NCI-H187 treated with DMSO at 0.1 percent for 48 hours (cell line): ENCODE measurements at places on chromosomes 6 and 20.

DNA sequence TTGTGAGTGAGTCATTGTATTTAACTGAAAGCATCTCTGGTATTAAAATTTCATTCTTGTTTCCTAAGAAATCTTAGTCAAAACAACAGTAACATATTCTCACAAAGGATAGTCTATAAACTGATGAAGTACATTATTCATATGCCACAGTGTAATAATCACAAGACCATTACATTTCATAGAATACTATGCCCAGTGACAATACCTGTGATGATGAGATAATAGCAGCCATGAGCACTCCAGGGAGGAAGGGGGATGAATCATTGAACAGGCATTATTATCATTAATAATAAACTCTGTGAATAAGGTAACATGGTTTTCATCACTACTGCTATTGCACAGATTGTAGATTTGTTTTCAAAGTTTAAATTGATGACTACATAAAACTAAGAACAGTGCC lies 667.9 kb downstream of the EPM2A start:
- DNase-seq: no peak

DNA sequence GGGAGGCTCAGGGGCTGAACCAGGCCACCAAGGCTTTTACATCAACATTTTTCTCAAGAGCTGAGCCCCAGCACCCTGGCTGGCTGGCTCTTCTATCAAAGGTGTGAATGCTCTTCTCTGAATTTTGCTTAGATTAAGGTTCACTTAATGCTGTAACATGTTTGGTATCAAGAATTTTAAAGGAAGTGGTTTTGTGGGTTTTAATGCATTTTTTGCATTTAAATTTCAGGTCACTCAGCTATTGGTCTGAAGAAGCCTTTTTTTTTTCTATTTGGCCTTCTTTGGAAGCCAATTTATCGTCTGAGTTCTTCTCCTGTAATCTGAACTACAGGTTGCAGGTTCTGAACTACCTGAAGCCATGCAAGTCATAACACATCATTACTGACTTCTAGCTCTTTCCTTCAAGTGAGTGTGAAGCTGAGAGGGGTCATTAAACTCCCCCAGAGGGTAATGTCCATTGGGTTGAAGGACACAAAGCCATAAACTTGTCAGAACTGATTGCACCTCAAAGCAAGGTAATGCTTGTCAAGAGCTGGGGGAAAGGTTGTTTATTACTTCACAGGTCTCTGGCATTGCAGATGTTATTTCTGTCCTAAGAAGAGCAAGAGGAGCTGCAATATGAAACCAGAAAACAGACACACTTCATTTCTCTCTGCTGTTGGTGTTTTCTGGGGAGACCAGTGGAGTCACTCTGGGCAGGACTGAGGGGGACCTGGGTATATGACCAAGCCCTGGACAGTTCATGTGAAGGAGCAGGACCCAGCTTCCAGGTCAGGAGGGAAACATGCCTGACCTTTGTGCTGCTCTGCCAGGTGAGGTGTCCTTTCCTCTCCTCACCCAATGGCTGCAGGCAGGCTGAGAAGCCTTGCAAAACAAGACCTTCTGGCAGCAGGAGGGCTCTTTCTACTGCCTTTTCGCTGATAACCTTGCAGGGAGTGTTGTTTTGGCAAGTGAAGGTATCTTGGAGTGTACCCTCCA lies 26.1 kb upstream of the NEDD9 start:
- no peak for DNase-seq

DNA sequence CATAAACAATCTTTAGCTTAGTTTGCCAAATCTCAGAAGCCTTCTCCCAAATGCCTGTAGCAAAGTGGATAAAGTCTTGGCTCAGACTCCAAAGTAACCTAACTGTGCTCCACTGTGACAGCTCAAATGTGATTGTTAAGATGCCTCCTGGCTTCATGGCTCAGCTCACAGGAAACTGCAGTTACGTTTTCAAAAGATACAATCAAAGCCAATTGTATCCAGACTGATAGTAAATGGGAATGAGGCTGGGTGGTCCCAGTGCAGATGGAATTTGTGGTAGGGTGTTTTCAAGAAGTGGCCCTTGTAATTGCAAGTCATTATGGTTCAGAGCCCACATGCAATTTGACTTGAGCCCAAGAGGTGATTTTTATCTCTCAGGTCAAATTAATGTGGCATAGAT lies 151.2 kb upstream of the TAB2 start:
- no peak for DNase-seq

GRCh38 chr6:100751590-100751989 lies 129.5 kb downstream of the ASCC3 start:
- no peak for DNase-seq

- DNase-seq: no peak
Observed at GRCh38 chr6:158662607-158662953, 12.7 kb downstream of the SYTL3 start.

DNA sequence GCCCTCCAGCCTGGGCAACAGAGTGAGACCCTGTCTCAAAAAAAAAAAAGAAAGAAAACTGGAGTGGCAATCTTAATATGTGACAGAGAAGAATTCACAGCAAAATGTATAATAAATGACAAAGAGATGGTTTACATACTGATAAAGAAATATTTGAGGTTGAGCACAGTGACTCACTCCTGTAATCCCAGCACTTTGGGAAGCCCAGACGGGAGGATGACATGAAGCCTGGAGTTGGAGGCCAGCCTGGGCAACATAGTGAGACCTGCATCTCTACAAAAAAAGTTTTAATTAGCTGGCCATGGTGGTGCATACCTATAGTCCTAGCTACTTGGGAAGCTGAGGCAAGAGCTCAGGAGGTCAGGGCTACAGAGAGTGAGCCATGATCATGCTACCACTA lies 12.4 kb upstream of the DEFB118 start:
- DNase-seq: no peak

- no peak for DNase-seq
Observed at GRCh38 chr6:91142154-91142553, 555.3 kb upstream of the MAP3K7 start.

GRCh38 chr20:24102749-24103333 lies 114.3 kb upstream of the GGTLC1 start:
- DNase-seq: no peak

- no peak for DNase-seq
Observed at GRCh38 chr20:32490942-32491763, 94.0 kb downstream of the NOL4L start.

DNA sequence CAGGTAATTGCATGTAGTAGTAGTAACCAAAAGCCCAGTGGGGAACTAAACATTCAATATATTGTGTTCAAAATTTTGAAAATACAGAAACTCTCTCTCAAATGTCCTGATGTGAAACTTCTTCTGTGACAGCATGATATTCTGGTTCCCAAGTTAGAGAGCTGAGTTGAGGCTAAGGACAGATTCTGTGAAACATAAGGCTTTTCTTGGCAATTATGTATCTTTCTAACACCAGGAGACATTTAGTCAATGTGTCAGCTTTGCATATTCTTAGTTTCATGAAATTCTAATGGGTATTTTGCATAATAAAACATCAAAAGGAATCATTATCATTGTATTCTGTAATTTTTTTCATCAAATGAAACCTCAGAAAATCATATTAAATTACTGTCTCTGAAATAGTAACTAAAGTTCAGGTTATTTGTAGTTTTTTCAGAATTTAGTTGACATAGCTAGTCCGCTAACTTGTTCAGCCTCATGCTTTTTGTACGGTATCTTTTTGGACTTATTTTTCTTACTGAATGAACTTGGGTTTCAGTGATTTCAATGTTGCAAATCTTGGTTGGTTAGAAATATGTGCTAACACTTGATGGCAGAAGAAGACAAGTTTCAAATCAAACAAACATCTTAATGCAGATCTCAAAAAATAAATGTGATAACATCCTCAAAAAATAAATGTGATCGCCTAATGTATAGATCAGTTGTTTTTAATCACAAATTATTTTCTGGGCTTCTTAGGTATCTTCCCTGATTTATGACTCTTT lies 70.4 kb downstream of the AKAP7 start:
- no peak for DNase-seq

DNA sequence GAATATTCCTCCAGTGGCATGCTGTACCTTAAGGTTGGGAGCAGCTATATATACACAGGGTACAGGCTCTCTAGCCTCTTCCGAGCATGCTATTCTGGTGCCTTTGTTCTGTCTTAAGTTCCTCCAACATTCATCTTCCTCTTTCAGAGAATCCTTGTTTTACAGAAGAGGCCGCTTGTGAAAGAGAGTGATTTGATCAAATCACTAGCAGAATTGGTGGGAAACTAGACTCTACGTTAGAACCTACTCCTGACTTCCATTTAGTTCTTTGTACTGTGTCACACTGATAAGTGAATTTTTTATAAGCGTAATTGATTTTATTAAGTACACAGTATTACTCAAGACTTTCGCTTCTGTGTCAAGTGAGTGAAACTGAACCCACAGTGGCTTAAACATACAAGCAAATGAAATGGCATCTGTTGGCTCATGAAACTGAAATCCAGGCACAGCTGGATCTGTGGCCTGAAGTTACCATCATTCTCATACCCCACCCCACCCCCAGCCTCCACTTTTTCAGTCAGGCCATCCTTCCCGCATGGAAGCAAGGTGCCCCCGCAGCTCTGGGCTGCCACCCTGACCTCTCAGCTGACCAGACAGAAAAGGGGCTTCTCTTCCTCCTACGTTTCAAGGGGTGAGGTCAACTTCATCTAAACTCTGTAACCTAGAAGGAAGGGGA lies 102.3 kb downstream of the RPP40 start:
- DNase-seq: no peak

DNA sequence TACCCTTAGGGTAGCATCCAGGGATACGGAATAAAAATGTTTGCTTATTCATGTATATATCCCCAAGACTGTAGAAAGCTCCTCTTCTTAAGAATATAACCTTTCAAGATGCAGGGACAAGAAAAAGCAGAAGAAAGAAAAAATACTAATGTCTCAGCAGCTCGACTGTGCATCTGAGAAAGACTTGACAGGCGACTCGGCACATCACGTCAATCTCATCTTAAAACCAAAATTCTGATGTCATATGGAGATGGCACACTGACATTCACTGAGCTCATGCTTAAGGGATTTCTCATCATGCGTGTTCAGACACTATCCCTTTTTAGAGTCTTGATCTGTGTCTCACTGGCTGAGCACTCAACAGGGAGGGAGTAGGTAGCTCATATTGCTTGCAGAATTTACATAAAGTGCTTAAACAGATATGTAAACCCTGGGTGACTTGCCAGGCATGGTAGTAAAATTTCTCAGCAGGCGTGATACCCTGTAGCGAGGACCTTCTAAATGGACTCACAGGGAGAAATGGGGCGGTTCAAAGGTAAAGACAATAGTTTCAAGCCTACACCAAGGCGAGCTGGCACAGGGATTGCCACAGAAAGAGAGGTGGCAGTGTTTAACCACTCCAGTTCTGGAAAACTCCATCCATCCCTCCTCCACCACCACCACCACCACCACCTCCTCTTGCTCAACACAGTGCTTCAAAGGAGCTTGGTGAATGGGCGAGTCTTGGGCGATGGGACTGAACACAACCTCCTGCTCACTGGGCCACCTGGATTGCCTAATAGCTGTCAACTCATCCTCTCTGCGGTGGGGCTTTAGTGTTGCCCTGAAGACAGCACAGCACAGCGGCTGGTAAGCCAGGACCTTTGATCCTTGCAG lies 330.5 kb downstream of the TFAP2A start:
- DNase-seq: no peak

- DNase-seq: no peak
Observed at GRCh38 chr6:115634887-115635286, 425.8 kb downstream of the FRK start.

- DNase-seq: no peak
Observed at GRCh38 chr6:62042429-62042828, 243.6 kb downstream of the KHDRBS2 start.

DNA sequence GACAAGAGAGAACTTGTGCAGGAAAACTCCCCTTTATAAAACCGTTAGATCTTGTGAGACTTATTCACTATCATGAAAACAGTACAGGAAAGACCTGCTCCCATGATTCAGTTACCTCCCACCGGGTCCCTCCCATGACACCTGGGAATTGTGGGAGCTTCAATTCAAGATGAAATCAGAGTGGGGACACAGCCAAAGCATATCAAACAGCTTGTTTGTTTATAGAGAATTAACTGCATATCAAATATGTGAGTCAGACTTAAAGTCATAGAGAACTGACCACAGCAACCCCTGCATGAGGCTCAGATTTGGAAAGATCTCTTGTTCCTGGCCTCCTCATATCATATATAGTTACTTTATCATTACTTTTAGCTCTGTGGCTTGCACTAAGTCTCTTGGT lies 29.1 kb upstream of the HDAC2 start:
- no peak for DNase-seq

- DNase-seq: no peak
Observed at GRCh38 chr6:139003751-139004150, 15.7 kb upstream of the REPS1 start.

DNA sequence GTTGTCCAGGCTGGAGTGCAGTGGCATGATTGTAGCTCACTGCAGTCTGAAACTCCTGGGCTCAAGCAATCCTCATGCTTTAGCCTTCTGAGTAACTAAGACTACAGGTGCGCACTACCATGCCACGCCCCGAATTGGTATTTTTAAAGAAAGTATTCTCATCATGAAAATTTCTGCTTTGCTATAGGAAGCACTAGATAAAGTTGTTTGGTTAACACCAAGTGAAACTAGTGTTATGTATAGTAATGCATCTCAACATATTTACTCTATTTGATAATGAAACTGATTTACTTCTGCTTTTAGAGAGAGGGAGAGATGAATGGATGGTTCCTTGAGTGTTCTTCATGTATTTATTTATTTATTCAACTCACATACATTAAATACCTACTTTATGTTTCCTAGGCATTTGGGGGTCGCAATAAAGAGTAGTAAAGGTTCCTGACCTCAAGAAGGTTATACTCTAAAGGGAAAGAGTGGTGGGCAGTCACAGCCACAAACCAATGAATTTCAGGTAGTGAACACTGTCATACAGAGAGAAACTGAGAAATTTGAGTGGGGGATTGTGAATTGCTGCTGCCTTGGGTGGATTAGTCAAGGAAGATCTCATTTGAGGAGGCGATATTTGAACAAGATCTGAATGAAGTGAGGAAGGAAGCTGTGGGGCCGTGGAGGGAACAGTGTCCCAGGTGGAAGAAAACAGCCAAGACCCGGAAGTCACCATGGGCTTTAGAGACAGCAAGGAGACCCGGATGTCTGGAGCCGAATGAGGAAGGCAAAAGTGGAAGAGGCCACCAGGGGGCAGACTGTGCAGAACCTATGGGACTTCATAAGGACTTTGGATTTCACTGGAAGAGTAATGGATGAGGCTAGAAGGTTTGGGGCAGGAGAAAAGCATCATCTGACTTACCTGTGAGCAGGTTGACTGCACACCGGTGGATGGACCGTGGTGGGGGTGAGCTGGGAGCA lies 185.6 kb downstream of the TSHZ2 start:
- no peak for DNase-seq
